ENCODE measurements at places on chromosomes 12 and 14. TPM values are rescaled to one million over a fixed set of nuclear protein-coding genes. Genes with fewer than 3 reads are reported as not detected.

GRCh38 chr12:120137833-120138232, 21.3 kb upstream of the RAB35 start:
- DNase-seq, result peak; percentile 40

- no peak for DNase-seq
Observed at GRCh38 chr12:103807561-103808238, 33.3 kb downstream of the NT5DC3 start.

DNA sequence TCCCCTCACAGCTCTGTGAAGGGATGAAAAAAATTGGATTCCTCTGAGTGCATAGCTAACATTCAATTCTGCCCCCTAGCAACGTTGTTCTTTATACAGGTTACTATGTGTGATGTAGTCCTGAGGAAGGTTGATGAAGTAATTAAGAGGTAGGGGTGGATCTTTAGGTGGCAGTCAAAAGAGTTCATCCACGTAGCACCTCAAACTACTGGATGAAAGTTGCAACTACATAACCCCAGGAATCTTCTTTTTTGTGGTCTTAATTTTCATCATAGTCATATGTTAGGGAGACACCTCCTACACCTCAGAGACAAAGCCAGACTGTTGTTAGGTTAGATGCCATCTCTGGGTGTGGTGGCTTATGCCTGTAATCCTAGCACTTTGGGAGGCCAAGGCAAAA, 10.2 kb upstream of the NFE2 start:
- DNase-seq, result no peak

GRCh38 chr12:122989225-122989839, 8.9 kb downstream of the ARL6IP4 start:
- DNase-seq, result no peak

DNA sequence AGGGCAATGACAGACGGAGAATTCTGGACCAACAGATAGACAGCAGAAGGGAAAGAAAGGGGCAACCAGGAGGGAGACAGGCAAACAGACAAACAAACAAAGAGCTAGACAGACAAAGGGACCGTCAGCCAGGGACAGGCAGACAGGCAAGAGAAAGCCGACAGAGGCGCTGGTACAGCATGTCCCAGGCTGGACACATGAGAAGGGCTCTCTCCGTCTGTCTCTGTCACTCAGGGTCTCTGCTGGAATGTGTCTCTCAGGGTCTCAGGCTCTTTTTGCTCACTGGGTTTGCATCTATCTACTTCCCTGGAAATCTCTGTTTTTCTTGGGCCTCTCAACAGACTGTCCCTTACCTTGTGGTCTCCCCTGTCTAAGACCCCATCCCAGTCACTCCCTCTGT, 8.2 kb upstream of the SMUG1 start:
- no peak for DNase-seq

- no peak for DNase-seq
Observed at GRCh38 chr14:103427485-103428443, 42.5 kb downstream of the MARK3 start.

DNA sequence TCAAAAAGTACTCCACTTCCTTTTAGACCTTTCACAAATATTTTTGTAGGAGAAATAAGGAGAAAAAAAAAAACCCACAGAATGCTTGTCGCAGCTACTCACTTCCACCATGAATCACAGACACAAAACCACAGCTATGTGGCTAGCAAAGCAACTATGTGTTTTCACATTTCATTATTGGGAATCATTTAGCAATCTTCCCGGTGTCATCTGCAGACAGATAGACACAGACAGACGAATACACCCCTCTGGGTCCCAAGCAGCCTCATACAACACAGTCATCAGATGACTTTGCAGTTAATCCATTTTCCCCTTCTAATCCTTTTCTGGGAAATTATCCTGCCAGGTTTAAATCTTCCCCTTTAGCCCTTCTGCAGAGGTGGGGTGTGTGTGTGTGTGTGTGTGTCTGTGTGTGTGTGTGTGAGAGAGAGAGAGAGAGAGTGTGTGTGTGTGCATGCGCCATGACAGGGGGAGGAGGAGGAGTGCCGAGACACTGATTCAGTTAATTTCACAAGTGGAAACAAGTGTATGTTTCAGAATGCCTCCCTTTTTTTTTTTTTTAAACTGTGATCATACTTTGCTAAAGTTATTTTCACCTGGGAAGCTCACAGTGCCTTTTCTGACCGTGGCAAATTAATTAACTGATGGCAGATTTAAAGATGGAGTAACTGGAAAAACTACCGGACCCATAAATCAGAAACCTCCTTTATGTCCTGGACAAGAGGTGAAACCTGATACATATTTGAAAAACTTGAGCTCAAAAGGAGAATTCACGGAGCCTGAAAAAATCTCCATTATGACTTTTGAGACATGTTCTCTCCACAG, 39.9 kb downstream of the LTBP2 start:
- DNase-seq, result no peak

DNA sequence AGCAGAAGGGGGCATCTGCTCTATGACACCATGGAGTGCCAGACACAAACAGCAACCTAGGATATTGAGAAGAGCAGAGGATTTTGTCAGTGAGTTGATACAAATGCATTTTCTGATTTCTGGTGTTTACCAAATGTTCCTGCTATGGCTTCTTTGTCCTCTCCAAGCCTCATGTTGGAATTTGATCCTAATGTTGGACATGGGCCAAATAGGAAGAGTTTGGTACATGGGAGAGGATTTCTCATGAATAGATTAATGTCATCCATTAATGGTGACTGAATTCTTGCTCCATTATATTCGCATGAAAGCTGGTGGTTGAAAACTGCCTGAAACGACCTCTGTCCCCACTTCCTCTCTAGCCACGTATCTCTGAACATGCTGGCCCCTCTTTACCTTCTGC, 1002.2 kb upstream of the FLRT2 start:
- DNase-seq, result no peak

DNA sequence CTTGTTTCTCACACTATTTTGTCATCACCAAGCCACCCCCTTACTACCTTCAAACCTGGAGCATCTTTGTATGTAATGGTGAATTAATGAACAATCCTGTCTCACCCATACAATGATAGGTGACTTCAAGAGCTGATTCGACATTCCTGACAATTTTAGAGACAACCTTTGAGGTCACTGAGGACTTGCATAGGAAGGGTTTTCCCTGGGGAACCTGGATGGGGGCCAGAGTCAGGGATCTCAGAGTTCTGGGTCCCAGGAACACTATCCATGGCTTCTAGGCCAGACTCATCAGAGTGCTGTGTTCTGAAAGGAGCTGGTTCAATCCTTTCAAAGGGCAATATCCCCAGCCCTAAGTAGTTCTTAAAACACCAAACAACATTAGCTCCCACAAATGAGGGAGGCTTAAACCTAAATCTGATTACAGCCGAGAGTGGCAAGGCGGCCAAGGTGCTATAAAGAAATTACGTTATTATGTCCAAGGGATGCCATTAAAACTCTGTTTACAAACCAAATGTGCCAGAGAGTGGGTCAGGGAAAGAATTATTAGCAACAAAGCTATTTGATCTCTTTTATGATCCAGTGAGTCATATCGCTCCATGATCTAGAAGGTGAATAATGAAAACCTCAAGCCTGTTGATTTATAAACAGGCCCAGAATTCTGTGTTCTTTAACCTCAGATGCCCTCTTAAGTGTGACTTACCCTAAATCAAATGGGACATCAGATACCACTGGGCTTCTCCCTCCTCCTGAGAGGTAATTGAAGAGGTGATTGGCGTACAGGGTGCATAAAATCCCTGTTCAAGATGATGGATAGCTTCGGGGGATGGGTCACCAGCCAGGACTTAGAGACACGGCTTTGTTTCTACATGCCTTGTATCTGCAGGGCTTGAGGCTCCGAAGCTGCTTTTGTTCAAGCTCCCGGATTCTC, 230.2 kb upstream of the TBX3 start:
- DNase-seq, result no peak

- DNase-seq, result no peak
Observed at GRCh38 chr14:61380984-61381383, 59.6 kb downstream of the PRKCH start.

GRCh38 chr12:124506145-124506831, 61.1 kb downstream of the NCOR2 start:
- peak; percentile 50 for DNase-seq

RFX4 gene
- 25.9 TPM for total RNA-seq

LBHD2 gene
- not detected for total RNA-seq

DCN gene
- total RNA-seq, result 120 TPM

VTI1B gene
- 42.3 TPM for total RNA-seq

TSHR gene
- total RNA-seq, result 1.5 TPM

All from cerebellum (tissue), 4 donors.